ENCODE measurements at places on chromosomes 6 and 20.

DNA sequence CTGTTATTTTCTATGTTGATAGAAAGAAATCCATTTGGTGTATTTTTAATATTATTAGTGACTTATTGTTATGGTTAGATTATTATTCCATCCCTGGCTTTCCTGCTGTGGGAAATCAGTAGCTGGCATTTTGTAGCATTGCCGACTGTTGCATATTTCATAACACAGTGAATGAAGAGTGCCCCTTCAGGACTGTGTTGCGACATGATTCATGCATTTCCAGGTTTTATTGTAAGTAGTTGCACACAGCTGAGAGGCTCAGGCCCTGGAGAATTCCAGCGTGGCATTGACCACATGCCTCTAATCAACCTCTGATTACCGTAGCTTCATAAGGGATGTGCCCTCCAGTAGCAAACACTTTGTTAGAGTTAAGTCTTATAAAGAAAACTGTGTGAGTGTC lies 263.9 kb downstream of the FARS2 start:
- DNase-seq: no peak

DNA sequence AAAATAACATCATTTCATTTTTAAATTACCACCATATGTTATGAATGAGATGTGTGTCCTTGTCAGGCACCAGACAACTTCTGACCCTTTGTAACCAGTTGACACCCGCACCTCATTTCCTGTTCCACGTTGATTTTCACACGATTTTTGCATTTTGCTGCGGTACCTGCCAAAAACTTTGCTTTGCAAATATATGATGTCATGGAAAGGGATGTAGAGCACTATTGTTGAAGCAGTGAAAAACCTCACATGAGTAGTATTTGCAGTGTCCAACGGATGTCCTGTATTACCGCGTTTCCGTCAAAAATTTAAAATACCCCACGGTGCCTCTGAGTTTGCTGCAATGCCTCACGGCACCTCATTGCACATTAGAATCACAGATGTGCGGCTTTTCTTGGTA lies 115.6 kb downstream of the MTHFD1L start:
- DNase-seq: no peak

GRCh38 chr6:12163149-12163548 lies 127.0 kb upstream of the EDN1 start:
- DNase-seq: no peak

DNA sequence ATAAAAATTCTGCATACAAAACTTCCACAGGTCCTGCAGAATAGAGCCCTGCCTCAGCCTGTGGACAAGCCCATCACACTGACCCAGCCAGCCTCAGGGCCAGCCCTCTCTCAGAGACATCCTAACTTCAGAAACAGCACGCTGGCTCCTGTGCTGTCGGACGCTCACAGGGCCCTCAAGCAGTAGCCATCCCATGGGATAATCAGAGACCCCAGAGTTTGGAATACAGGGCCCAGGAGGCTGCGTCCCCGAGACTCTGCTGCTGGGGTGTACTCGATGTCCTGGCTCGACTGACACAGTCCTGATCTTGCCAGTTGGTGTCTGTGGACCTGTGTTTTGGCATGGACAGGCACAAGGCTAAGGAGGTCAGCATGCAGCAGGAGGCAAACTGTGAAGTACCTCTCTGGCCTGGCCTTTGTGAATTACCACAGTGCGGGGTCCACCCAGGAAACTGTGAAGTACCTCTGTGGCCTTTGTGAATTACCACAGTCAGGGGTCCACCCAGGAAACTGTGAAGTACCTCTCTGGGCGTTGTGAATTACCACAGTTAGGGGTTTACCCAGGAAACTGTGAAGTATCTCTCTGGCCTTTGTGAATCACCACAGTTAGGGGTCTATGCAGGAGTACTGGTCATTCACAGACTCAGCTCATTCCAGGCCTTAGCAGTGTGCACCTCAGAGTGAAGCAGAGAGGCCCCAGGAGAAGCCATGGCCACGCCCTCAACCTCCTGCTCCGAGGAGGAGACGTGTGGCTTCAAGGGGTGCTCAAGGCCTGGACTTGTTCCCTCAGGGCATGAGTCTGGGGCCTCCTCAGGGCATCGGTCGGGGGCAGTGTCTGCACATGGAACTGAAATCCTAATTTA lies 212.4 kb downstream of the SYNDIG1 start:
- DNase-seq: no peak

GRCh38 chr6:108961985-108962384 lies 113.8 kb downstream of the ARMC2 start:
- no peak for DNase-seq

Data from stimulated activated CD4-positive, alpha-beta T cell treated with anti-CD3 and anti-CD28 coated beads, TNF-alpha, amount 100 ng/mL, for 48 hours (primary cell).